ENCODE measurements at places on chromosomes 5 and 9. TPM values are rescaled to one million over a fixed set of nuclear protein-coding genes. Genes with fewer than 3 reads are reported as not detected.

- no peak for DNase-seq
These were observed 47.7 kb upstream of the RNF130 start for GRCh38 chr5:180119031-180119902.

DNA sequence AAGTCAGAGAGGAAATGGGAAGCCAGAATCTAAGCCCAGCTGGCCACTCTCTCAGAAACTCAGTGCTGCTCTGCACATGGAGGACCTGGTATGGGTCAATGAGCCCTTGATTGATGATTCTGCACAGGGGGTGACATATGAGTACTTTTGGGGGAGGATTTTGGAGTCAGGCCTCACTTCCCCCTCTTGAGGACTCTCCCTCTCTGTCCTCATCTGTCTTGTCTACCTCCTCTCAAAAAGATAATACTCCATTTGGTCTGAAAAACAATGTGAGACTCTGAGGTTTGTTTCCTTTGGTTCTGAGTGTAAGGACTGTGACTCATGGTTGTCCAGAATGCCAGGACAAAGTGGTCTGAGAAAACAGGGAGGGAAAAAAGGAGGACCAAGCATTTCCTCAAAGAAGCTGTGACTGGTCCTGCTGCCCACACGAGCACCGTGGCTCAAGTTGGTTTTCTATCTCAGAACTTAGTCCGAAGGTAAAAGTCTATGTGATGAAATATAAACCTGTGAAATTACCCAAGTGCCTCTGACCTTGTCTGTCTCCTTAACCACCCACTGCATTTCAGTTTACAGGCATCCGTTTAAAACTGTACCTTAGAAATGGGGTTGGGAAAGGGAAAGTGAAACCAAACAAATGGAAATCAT is 11.1 kb downstream of the TTC39B start:
- DNase-seq = no peak

- DNase-seq = no peak
These were observed 204.8 kb downstream of the C9orf50 start for GRCh38 chr9:129415942-129416651.

DNA sequence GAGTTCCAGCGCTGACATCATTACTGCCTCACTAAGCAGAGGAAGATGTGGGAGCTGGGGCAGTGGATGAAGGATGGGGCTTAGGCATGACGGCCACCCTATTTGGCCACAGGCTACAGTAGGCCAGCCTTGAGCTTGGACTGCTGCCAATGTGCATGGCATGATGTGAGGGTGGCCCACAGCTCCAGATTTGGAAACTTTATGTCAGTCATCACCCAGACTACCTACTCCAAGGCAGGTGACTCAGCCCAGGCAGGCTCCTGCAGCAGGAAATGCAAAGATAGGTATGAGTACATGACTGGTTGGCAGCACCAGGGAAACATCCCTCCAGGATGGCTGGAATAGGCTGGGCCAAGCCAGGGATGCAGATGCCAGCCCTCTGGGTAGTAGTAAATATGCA is 303.6 kb downstream of the SPOCK1 start:
- no peak for DNase-seq

- DNase-seq = no peak
These were observed 79.1 kb downstream of the MRPL36 start for GRCh38 chr5:1720396-1721110.

Gene LTC4S
- 5.5 TPM for total RNA-seq

DNA sequence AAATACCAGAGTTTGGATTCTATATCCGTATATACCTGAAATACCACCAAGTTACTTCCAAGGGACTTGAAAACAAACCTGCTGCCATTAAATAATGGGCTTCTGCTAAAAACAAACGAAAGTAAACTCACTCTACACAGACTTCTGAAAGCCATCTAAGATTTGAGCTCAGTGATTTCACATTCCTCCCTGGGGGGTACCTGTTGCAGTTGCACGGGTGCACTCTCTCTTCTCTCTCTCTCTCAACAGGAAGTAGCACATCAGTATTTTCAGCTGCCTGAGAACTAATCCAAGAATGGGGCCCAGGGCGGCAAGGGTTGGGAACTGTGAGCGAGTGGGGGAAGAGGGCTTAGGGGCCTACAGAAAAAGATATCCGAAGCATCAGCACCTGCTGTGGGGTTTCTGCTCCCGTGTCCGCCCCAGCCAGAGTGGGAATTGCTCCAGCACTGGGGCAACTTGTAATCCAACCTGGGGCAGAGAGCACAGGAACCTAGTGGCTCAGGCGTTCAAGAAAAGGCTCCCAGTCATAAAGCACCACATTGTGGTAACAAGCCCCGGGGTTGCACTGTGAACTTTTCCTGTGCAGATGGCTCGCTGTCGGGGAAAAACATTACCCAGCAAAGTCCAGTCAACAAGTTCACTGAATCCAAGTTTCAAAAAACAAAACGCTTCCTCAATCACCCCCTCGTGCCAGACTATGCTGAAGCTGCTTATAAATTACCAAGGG is 99.8 kb downstream of the EFNA5 start:
- DNase-seq = no peak

- DNase-seq = no peak
These were observed 7.1 kb upstream of the CAST start for GRCh38 chr5:96655085-96655484.

Gene TRAF2
- 34.4 TPM for total RNA-seq

Gene RASEF
- total RNA-seq = not detected

Gene SLC6A7
- not detected for total RNA-seq

Gene PCDH12
- total RNA-seq = not detected

- peak; percentile 60 for DNase-seq
These were observed at the start of gene GLRA1 for GRCh38 chr5:151924564-151925301. Gene GLRA1 (minus strand): TSS chr5:151924851. CDS start chr5:151924549, 302 bp downstream.

DNA sequence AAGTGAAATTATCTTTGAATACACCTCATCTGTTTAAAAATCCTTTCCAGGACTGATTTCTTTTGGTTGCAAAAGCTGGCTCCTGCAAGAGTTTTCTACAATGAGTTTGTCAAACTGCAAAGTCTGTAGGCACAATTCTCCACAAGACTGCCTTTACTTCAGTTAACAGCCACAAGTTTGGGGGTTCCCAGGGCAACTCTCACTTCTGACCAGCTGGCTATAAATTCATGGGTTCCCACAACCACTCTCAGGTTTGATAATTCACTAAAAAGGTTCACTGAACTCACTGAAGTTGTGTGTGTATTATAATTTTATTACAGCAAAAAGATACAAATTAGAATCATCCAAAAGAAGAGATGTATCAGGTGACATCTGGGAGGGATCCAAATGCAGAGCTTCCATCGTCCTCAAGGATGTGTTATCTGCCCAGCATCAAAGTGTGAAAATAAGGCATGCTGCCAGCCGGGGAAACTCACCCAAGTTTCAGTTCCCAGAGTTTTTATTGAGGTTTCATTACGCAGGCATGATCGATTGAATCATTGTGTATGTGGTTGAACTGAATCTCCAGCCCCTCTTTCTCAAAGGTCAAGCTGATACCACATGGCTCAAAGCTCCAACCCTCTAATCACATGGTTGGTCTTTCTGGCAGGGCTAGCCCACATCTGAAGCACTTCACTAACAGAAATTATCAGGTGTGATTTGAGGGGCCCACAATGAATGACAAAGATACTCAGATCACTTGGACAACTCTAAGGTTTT is 19.0 kb upstream of the PSIP1 start:
- no peak for DNase-seq

- no peak for DNase-seq
These were observed 38.2 kb upstream of the FYB1 start for GRCh38 chr5:39257554-39257953.

GRCh38 chr9:8684978-8685708 is 885.6 kb upstream of the DMAC1 start:
- DNase-seq = no peak

Gene PRRT1B
- total RNA-seq = not detected

Gene FGF18
- 0.42 TPM for total RNA-seq

Gene TMEM174
- not detected for total RNA-seq

- no peak for DNase-seq
These were observed 78.3 kb downstream of the CEP120 start for GRCh38 chr5:123344816-123345426.

DNA sequence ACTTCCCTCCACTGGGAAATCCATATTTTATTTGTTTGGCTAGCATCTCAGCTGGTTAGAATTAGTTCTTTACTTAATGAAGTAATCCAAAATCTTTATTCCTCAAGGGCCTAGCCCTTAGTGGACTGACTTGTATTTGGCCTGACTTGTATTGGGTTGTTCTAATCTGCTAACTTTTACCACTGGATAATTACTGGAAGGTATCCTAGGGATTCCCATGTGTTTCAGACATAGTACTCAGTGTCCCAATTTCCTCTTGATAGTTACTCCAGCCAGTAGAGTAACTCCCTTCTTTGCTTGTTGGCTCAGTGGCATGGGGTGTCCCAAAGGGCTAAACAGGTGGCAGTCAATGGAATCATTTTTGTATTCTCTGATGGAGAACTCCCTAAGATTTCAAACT is 156.0 kb downstream of the DCP2 start:
- no peak for DNase-seq

Gene MAP1B
- total RNA-seq = not detected

DNA sequence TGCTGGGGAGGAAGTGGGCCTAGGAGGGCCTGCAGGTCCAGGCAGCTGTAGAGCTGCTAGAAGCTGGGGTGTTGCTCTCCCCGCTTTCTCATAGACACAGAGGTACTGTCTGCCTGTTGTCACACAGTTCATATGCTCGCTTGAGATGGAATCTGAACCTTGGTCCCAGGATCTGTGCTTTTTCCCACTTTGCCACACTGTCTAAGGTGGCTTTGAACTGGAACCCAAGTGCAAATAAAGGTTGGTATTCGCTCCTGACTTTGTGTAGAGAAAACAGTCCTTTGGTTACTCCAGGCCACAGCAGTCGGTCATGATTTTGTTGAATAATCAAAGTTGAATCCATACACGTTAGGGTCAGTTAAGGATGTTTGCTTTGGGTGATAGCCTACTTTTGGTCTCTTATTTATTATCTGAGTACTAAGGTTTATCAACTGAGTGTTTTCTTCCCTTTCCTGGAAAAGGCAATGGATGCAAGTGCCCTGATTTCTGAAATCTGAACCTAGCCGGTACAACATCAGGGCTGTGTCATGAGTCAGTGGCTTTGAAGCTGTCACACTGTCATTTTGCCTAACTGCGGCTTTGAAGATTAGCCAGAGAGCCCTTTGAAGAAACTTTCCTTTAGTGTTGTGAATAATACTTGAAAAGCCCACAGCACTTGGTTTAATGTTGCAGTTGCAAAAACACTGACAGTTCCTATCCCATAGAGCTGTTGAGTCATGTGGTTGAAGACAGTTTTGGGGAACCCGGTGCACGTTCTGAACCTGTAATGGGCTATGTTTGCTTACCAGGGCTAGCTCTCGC is 41.3 kb downstream of the HABP4 start:
- DNase-seq = no peak

- no peak for DNase-seq
These were observed 47.8 kb upstream of the ALDH1B1 start for GRCh38 chr9:38344566-38345324.

Gene LHX3
- not detected for total RNA-seq

Gene ST8SIA4
- total RNA-seq = 28.1 TPM

- no peak for DNase-seq
These were observed 70.3 kb upstream of the CNTLN start for GRCh38 chr9:17064558-17064957.

Data from naive thymus-derived CD8-positive, alpha-beta T cell (primary cell).